C1 segment of cervical spinal cord (tissue), 14 donors: ENCODE measurements at places on chromosomes 16 and 17.

- no peak for DNase-seq
These were observed 100.6 kb upstream of the CNTNAP4 start for GRCh38 chr16:76176616-76177015.

DNA sequence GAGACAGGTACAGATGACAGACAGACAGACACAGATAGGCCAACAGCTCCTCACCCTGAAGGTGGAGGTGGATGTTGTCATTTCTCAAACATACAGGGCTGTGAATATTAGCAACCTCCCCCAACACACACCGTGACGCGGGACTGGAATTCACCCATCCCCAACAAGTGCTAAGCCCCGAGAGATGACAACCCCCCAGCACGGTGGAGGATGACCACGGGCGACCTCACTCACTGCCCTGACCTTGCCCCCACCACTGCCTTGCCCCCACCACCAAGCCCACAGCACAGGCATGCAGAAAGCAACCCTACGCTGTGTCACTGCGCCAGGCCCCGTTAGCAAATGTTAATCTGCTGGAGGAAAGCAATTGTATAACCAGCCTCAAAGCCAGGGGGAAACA is 4.9 kb upstream of the KRT17 start:
- DNase-seq, result no peak

- peak; percentile 13 for DNase-seq
These were observed 184.8 kb upstream of the ZFHX3 start for GRCh38 chr16:73232555-73233328.

DNA sequence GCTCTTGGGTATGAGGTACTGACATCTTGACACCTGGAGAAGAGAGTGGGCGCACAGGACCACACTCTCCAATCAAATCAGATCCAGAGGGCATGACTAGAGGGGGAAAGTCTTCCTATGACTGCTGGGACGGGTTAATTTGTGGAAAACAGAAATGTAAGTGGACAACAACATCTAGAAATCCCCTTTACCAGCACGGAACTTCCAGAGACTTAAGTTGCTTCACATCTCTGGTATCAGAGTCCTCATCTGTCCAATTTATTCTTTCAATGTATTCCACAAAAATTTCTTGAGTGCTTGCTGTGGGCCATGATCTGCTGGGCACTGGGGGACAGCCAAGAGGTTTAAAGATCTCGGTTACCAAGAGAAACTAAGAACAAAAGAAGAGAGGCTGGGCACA is 159.2 kb downstream of the COPRS start:
- DNase-seq, result no peak

DNA sequence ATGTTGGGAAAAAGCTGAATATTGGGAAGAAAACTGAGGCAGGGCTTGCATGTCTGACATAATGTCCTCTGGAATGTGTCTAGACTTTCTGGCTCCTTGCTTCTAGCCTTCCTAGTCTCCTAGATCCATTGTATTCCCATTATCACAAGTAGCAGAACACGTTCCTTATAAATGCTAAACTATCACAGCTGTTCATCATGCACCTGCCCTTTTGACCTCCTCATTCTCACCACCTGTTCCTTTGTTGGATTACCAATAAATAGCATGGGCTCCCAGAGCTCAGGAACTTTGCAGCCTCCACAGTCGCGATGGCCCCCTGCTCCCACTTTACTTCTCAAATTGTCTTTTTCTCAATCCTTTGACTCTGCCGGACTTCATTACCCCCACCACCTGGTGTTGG is 49.7 kb downstream of the ACSM1 start:
- DNase-seq, result no peak

- peak; percentile 15 for DNase-seq
These were observed 13.0 kb downstream of the AIPL1 start for GRCh38 chr17:6421700-6422604.

DNA sequence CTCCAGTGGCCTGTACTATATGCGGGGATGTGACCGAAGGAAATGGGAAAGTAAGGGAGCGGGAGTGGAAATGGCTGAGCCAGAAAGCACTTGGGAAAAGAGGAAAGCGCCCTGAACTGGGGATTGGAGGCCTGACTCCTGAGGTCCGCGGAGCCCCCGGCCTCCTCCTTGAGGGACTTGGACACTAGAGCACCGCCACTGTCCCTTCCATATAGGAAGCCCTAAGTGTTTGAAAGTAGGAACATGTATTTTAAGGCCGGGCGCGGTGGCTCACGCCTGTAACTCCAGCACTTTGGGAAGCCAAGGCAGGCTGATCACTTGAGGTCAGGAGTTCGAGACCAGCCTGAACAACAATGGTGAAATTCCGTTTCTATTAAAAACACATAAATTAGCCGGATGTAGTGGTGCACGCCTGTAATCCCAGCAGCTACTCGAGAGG is 530 bp upstream of the ZDHHC7 start:
- DNase-seq, result no peak

GRCh38 chr17:75181608-75182318 is 996 bp downstream of the SUMO2 start:
- DNase-seq, result peak; percentile 37

- DNase-seq, result no peak
These were observed 37.4 kb upstream of the GNA13 start for GRCh38 chr17:65093930-65094329.

GRCh38 chr17:7875804-7876370 is 12.7 kb upstream of the CHD3 start:
- no peak for DNase-seq

DNA sequence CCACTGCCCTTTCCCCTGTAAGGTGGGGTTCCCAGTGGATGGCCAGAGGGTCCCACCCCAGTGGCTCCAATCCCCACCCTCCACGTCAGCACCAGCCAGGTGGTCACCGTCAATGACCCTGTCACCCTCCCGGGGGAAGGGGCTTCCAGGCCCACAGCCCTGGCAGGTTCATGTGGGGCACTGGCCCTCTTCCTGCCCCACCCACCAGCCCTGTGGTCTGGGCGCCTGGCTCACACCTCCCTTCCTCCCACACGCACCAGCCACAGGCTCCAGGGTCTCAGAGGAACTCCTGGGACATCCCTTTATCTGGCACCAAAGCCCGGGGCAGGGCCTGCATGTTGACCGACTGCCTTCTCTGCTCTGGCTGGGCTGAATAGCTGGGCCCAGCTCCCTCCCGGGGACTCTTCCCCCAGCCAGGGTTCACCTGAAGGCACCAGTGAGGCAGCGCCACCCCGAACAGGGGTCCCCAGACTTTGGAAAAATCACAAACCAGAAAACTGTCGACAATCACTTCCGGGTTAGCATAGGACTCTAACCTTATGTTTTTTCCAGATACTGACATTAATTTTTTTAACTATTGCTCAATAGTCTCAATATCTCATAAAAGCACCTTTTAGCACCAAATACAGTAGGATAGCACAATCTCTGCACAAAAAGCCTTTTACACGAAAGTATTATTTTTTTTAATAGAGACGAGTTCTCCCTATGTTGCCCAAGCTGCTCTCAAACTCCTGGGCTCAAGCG is 21.9 kb upstream of the ZC3H18 start:
- DNase-seq, result no peak

DNA sequence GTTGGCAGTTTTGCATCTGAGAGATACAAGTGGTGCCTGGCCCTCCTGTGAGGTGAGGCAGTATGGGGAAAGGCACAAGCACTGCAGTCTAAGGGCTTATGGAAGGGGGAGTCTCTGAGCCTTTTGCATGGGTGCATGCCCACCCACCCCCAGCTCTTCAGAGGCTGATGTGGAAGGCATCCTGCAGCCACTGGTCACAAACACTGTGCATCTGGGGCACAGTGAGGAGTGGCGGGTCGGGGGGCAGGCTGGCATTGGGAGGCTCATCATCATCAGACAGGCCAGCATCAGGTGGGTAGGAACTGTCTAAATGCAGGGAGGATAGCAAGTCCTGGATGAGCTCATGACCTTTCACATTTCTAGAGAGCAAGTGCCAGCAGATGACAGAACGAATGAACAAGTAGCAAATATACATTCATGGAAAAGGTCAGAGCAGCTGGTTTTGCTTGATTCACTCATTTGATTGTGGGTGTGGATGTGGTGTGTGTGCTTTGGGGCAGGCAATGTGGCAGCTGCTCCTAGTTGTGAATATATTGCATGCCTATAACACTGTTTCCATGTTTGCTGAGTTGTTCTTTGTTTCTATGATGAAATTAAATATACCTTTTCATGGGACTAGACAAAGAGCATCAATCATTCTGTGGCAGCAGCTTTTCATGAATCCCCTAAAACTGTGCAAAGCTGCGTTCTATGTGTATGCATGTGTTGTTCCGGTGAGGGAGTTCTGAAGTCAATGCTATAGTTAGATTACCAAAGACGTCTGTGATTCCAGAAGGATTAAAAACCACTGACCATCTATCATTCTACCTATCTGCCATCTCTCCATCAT is 29.2 kb downstream of the TRIM25 start:
- DNase-seq, result no peak

DNA sequence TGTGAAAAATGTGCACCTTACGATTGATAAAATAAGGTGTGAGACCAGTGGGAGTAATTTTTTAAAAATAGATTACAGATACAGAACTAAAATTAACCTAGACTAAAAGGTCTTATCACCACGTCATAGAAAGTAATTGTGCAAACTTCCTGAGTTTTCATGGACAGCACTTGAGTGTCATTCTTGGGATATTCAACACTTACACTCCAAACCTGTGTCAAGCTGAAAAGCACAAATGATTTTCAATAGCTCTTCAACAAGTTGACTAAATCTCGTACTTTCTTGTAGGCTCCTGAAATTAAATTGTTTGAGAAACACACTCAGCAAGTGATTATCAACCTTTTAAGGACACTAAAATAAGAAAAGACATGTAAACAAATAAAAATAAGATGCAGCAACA is 20.5 kb downstream of the BRCA1 start:
- no peak for DNase-seq

GRCh38 chr16:7550096-7550495 is 217.5 kb downstream of the RBFOX1 start:
- no peak for DNase-seq

GRCh38 chr16:29982560-29983419 is 9.1 kb downstream of the TAOK2 start:
- no peak for DNase-seq

- no peak for DNase-seq
These were observed 674 bp downstream of the TOM1L1 start for GRCh38 chr17:54901230-54901822.

GRCh38 chr17:64447526-64447925 is 1.4 kb upstream of the MILR1 start:
- no peak for DNase-seq

- no peak for DNase-seq
These were observed 24.1 kb upstream of the DYNLL2 start for GRCh38 chr17:58059141-58059540.

DNA sequence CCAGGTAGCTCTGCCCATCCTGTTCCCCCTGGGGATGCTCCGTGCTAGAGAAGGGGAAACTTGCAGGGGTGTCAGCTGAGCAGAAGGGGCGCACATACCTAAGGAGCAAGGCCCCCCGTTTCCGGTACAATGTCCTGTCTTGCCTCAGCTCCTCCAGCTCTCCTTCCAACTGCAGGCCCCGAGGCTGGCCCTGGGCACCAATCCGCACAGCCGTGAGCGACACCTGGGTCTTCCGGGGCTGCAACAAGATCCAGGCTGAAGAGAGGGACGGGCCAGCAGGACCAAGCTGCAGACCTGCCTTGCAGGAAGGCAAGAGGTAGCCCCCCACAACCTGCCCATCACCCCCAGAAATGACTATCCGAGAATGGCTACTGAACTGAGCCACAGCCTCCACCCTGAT is 102.6 kb downstream of the RMI2 start:
- DNase-seq, result no peak

GRCh38 chr17:2796164-2797125 is at the start of gene RAP1GAP2:
TSS of gene RAP1GAP2 (plus strand) at chr17:2796438. CDS start at chr17:2796528, 90 bp downstream.
- no peak for DNase-seq
